ENCODE measurements at places on chromosomes 2 and 18.

GRCh38 chr2:47631792-47632398 is 151.1 kb upstream of the MSH6 start:
- no peak for DNase-seq

DNA sequence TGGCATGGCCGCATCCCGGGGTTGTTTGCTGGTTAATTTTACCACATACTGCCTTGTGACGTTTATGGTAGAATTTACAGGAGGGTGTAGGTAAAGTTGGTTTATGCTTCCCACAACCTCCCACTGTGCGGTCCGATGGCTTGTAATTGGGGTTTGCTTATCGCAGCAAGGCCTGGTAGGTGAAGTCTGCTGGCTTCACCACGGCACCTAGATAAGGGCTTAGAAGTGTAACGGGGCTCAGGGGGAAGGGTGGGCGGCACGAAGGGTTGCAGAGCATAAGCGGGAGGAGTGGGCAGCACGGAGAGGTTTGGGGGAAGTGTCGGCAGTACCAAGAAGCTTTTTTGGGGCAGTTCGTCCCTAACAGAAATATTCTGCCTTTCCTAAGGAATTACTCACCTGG is 39.0 kb upstream of the TMEM131 start:
- no peak for DNase-seq

DNA sequence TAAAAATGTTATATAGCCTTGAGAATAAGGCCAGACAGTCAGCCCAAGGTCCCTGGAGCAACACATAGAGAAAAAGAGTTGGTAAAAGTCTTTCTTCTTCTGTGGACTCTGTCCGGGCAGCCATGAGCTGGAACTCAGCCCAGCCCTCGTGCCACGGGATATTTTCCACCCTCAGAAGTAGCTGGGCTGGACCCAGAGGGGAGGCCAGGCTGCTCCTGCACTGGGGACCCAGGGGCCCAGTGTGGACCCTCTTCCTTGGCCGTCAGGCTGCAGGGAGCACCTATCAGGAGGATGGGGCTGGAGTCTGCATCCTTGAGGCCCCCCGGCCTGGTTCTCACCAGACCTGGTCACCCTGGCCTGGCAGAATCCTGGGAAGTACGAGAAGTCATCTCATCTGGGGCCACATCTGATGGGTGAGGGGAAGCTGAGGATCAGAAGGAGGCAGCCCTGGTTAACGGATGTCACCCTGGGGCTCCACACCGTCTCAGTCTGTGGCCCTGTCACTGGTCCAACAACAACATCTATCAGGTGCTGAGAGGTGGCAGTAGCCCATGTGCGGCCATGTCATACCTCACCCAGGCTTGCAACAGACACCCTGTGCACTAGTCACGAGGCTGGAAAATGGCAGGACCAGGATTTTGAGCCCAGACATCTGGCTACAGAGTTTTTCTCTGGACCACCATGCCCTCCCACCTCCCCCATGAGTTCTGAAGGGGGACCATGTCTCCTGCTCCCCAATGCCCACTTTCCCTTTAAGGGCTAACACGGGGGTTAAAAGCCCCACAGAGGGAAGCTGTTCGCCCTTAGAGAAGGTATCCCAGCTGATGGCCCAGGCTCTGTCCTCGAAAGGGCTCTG is 33.0 kb downstream of the SDC1 start:
- DNase-seq: no peak

DNA sequence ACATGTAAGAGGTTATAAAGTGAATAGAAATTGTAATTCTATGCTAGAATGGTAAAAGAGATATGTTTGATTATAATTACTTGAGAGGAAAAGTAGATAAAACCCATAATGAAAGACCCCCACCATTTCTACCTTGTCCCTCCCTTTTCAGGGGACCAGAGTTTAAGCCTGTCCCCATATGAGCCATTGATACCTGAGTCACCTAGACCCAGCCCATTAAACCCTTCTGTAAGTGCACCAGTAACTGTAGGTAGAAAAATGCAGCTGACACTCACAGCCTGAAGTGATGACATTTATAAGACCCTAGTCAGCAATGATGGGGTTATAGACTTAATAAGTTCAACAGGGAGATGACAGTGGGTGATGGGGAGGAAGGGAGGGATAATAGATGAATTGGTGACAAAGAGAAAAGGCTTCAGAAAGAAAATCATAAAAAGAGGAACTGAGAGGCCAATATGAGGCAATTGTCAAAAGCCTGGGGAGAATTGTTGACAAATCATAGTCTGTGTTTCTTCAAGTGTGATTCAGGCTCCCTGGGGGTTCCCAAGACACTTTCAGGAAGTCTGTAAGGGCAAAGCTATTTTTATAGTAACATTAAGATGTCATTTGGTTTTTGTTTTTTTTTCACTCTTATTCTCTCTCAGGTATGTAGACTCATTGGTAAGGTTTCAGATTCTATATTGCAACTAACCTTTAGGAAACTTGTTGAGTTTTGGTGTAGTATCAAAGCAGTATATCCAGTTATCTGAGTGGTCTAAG is 544.2 kb downstream of the SATB2 start:
- DNase-seq: no peak

DNA sequence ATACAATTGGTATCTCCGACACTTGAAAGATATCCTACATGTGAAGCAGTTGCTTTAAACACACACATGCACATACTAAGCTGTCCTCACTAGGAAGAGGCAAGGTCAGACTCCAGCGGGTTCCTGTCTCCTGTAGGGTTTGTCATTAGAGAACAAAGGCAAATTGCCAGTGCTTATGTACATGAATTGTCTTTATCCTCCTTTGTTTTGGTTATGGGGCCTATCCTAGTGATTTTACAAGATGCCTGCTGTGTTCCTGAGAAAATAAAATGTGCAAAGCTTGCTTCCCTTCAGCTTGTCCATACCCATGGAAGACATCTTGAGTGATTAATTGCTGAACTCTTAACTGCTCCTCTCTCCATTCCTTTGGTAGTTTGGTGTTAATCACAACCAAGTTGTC is 86.7 kb upstream of the SLC39A10 start:
- no peak for DNase-seq

GRCh38 chr2:26970928-26971627 is 641 bp downstream of the MAPRE3 start:
- no peak for DNase-seq

GRCh38 chr2:214899751-214900150 is 90.3 kb upstream of the BARD1 start:
- no peak for DNase-seq

DNA sequence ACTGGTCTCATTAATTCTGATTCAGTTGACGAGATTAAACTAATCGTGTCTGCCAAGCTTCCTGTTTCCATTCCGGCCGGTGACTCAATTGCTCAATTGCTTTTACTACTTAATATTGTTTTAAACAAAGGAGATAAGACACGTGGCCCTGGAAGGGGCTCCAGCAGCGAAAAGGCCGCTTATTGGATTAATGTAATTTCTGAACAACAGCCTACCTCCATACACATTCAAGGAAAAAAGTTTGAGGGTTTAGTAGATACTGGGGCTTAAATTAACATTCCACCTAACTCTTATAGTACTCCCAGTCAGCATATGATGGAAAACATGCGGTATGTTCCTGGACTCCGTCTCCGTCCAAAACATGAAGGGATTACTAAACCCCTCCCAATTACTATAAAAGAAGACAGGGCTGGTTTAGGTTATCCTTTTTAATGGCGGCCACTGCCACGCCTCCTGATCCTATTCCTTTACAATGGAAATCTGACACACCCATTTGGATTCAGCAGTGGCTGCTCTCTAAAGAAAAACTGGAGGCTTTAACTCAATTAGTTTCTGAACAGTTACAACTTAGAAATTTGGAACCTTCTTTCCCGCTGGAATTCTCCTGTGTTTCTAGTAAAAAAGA is 27.1 kb downstream of the VPS54 start:
- DNase-seq: no peak

DNA sequence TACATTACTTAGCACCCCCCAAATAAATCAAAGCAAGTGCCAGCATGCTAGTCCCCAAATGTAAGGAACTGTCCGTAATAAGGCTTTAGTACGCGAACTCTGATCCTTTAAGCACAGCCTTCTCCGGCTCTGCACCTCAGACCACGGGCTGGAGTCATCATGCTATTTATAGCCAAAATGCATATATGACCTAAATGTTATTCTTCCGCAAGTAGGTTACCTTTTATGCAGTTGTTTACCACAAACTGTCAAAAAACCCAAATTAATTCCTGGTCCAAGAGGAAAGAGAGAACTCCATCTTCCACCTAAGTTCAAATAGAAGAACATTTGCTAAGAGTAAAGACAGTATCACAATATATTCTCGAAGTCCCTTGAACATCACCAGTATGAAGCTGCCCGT is 42.7 kb downstream of the ZNF516 start:
- no peak for DNase-seq

- DNase-seq: no peak
Observed at GRCh38 chr2:86251840-86252266, 52.6 kb downstream of the MRPL35 start.

GRCh38 chr2:235218486-235218907 is 266.7 kb downstream of the SH3BP4 start:
- no peak for DNase-seq

DNA sequence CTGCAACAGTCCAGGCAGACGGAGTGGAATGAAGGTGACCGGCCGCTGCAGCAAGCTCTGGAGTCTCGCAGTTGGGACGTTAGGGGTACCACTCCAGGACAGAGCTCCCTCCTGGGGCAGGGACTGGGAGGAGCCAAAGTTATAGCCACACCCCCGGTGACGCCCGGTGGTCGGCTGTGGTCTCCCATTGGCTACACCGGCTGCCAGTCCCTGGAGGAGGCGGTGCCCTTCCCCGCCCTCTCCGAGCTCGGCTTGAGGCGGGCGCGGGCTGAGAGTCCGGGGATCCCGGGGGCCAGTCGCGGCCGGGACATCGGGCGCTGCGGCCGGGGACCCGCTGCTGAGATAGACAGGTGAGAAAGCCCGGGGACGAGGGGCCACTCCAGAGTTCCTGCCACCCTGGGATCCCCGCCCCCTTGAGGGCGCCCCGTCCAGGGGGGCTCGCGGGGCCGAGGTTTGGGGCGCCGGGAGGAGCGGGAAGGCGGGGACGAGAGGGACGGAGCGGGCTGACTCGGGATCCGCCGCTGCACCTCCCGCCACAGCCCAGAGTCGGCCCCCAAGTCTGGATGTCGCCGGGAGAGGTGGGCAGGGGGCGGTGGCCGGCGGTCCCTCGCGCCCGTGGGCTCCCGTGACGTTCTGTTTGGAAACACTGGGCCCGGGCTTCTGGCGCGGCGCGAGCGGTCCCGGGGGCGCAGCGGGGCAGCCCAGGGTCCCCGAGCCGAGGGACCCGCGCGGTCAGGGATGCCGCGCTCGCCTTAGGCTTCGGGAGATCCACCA is at the start of gene PLEKHH2:
TSS of gene PLEKHH2 (plus strand) at position 231 of the 774 bp plus-strand sequence. CDS start 7,414 bp downstream, outside the sequence.
- DNase-seq: peak; percentile 79

DNA sequence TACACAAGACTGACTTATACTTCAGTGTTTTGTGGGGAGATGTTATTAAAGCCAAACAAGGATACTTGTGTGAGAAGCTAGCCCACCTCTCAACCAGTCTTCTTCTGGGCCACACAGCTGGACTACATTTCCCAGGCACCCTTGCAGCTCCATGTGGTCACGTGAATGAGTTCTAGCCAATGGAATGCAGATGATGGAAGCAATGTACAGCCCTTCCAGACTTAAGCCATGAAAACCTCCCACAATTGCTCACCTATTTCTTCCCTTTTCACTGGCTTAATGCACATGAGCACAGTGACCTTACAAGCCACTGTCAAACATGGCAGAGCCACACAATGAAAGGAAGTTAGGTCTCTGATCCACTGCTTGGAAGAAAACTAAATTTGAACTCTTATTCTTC is 20.4 kb upstream of the FEZ2 start:
- no peak for DNase-seq

DNA sequence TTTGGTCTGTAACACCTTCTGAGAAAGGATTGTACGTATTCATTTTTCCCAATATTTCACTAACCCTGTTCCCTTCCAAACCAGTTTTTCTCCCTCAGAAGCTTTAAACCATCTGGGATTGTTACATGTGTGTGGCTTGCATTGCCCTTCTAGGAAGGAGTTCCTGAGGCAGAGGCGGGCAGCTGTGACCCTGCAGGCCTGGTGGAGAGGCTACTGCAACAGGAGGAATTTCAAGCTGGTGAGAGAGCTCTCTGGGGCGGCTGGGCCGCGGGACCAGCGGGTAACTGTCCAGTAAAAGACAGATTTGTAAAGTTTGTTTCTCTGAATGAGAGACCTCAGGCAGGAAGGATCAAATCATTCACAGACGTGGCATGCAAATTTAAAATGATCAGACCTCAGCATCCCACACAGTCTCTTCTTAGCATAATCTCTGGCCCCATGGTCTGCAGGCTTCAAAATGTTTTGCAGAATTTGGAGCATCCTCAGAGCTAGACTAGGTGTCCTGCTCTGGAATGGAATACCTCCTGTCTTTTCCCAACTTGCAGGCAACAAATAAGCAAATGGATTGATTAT is 40.2 kb upstream of the GPR17 start:
- DNase-seq: no peak

GRCh38 chr18:70293166-70293565 is 4.3 kb downstream of the SOCS6 start:
- DNase-seq: no peak

- DNase-seq: no peak
Observed at GRCh38 chr18:34083910-34084535, 140.7 kb downstream of the NOL4 start.

- DNase-seq: no peak
Observed at GRCh38 chr18:56984731-56985130, 162.2 kb upstream of the BOD1L2 start.

- DNase-seq: no peak
Observed at GRCh38 chr18:61528961-61529360, 195.7 kb downstream of the CDH20 start.

DNA sequence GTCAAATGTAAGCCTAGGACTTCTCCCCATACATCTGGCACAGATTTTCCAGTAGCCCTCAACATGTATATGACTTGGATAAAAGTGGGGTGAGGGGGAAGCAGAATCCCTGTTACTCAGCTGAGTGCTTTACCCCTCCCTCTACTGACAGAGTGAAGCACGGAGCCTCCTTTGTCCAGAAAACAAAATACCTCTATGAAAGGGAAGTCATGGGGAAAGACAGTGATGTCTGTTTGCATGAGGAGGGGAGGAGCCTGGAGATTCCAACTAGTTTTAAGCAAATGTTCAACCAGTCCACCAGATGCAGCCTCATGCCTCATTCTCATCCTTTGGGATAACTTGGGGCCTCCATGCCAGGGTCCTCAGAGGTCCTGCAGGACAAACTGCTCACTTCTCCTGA is 203.9 kb downstream of the SMAD2 start:
- DNase-seq: no peak

Data from stimulated activated CD8-positive, alpha-beta memory T cell treated with anti-CD3 and anti-CD28 coated beads, Interleukin-4, amount 100 ng/mL, for 1 hour (primary cell).